ENCODE measurements at places on chromosomes 13 and 19.

DNA sequence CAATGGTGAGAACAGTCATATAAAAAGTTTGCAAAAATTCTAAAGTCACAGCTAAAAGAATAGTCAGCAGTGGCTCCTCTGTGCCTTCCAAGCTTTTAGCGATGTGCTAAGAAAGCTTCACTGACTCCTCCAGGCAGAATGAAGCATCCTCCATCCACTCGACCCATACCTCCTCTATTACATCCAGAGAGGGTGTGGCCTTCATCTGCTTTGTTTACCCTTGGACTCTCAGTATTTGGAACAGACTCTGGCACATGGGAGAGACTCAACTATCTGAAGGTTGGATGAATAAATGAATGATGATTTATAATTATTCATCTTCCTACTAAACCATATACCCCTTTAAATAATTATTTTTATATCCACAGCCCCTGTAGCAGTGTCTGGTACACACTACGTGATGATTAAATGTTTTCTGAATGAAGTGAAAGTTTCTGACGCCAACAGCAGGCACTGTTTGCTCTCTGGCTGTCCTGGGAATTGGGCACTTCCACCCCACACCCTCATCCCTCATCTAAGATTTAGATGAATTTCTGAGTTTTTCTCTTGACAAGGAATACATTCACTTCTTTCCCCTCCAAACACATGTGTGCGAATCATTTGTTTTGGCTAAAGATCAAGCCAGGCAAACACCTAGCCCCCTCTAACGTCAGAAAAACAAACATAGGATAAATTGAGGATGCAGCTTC, 93.9 kb downstream of the NUFIP1 start:
- DNase-seq: no peak

GRCh38 chr19:52735734-52736133, 890 bp upstream of the ZNF611 start:
- DNase-seq: no peak

- DNase-seq: no peak
Measured at GRCh38 chr19:35959968-35960320, 23.8 kb downstream of the LRFN3 start.

DNA sequence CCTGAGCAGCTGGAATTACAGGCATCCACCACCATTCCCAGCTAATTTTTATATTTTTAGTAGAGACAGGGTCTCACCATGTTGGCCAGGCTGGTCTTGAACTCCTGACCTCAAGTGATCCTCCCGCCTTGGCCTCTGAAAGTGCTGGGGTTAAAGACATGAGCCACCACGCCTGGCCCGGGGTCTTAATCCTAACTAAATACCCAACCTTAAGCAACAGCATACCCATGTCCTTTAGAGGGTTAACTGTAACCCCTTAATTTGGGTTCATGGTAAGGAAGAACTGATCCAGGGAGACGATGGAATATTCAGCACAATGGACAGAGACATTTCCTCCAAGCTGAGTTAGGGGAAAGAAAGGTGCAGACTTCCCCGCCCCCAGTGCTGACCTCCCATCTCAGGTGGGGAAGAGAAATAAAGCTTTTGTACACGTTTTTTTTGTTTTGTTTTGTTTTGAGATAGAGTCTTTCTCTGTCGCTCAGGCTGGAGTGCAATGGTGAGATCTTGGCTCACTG, 8.7 kb upstream of the GALP start:
- no peak for DNase-seq

- DNase-seq: no peak
Measured at GRCh38 chr13:80962855-80963254, 621.9 kb upstream of the SPRY2 start.

GRCh38 chr13:66887088-66887487, 343.0 kb downstream of the PCDH9 start:
- DNase-seq: no peak

GRCh38 chr19:47056411-47056810, 8.0 kb upstream of the TMEM160 start:
- DNase-seq: no peak
